ENCODE measurements at places on chromosomes 7 and 10.

DNA sequence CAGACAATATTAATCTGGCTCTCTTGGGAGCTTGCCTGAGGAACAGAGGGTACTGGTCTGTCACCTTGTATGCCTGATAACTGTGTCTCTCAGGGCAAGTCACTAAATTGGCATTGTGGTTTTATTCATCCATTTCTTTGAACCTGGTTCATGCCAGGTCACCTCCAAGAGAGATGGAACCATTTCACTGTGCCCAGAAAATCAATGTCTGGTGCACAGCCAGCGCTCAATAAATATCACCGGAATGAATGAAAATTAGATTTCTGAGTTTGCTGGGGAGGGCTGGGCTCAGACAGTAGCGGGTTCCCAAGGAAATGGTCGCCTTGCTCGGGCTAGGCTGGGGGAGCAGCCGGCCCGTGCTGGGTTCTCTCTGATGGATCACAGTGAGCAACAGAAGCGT, 64.1 kb upstream of the BAIAP2L1 start:
- no peak for DNase-seq

DNA sequence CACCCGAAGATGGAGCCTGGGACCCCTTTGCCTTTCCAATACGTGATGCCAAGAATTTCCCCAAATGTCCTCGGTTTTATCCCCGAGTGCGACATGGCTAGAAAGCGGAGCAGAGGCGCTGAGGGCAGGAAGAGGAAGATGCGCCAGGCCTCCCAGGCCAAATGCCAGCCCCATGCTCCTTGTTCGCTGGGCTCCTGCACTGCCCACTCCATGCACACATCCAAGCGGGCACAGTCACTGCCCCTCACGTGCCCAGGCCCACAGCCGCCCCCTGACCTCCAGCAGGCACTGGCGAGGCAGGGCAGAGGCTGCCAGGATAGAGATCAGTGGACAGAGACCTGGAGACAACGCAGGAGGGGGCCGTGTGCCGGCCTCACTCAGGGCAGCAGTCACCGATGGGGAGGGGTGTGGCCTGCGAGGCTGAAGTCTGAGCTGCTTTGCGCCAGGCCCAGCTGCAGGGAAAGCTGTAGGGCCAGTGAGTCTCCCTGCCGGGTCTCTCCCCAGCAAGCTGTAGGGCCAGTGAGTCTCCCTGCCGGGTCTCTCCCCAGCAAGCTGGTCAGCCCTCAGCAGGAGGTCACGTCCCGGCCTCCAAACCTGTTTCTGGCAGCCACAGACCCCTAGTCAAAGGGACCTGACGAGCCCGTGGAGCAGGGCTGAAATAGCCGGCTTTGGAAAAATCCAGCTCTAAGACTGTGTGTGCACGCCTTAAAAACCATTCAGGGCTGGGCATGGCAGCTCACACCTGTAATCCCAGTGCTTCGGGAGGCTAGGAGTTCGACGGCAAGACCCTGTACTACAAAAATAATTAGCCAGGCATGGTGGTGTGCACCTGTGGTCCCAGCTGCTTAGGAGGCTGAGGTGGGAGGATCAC, 100.6 kb upstream of the DIP2C start:
- no peak for DNase-seq

DNA sequence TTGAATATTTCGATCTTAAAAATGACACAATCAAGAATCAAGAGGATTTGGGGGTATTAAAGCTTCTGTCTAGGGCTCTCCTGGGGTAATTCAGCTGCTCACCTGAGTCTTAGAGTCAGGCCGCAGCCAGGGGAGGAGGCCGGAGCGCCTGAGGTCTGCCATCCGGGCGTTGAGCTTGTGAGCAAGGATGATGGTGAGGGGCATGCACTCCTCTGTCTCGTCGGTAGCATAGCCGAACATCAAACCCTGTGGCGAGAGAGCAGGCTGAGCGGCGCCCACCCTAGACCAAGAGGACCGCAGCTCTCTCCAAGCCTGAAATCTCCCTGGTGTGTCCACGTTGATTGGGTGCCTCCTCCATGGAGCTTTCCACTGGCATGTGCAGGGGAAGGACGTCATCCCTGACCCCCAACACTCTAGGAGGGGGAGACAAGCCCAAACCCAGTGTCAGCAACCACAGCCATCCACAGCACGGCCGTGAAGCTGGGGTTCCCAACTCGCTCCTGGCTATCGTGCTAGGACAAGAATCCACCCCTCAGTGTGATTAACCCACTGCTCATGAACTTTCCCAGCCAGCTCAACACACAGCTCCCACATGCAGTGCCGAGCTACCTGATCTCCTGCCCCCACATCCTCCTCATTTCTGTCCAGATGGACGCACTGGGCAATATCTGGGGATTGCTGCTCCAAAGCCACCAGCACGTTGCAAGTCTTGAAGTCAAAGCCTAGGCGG, 9.2 kb downstream of the MAT1A start:
- no peak for DNase-seq

- DNase-seq = no peak
Observed at GRCh38 chr7:31950091-31950755, 120.0 kb downstream of the PDE1C start.

- DNase-seq = no peak
Observed at GRCh38 chr7:372932-373791, 83.2 kb downstream of the FOXL3 start.

- DNase-seq = no peak
Observed at GRCh38 chr10:97243836-97244235, 48.6 kb downstream of the ARHGAP19 start.

DNA sequence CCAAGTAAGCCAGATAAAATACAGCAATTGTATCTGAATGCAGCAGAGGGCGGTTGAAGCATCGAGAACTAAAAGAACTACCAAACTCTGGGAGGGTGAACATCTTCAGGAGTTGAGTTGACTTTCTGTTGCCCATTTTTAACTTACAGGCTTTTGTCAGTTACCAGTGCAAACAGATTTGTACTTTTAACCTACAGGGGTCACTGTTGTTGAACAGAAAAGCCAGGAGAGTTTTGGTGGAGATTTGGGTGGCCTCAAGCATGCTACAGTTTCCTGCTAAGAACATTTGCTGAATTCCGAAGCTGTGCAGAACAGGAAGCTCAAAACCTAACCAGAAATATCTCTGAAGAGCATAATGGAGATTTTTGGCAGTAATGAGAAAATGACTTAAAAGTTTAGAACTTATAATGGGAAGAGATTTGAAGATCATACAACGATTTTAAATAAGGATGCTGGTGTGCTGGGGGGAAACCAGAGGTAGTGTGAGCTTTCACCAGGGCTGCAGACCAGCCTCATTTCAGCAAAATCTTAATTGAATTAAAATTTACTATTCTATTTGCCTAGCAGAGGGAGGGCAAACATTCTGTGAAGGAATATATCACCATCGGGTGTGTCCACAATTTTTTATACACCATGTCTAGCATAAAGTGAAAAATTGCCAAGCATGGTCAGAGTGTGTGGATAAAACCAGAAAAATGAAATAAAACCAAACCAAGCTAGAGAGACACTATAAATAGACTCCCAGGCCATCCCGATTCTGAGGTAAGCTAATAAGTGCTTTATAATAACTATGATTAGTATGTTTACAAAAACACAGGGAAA, 208.6 kb upstream of the CCDC6 start:
- DNase-seq = peak; percentile 90

DNA sequence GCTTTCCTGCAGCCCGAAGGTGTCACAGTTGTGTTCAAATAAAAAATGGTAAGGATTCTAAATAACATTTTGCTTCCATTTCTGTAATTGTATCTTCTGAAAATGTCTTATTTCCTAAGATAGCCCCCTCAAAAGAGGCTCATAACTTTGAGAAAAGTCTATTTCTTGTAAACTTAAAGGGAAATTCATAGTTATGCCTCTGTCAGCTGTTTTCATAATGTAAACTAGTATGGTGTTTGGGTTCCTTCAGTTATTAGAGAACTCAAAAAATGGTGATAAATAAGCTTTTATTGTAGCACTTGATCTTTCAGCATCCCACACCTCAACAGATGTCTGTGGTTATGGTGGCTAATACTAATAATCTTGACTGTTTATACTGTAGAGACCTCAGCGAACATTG, 57.1 kb downstream of the KLHDC10 start:
- DNase-seq = no peak

DNA sequence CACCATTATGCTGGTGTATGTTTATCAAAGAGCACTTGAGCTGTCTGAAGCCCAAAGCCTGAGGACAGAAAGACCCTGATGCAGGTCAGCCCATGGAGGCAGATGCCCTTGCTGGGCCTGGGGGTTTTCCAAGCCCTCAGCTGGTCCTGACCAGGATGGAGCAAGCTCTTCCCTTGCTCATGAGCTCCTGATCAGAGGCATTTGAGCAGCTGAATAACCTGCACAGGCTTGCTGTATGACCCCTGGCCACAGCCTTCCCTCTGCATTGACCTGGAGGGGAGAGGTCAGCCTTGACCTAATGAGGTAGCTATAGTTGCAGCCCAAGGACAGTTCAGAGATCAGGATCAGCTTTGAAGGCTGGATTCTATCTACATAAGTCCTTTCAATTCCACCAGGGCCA, 13.0 kb downstream of the AQP1 start:
- DNase-seq = no peak

GRCh38 chr7:17340655-17341054, 42.2 kb downstream of the AHR start:
- DNase-seq = no peak

GRCh38 chr7:132878204-132878919, 203.5 kb downstream of the CHCHD3 start:
- DNase-seq = no peak

DNA sequence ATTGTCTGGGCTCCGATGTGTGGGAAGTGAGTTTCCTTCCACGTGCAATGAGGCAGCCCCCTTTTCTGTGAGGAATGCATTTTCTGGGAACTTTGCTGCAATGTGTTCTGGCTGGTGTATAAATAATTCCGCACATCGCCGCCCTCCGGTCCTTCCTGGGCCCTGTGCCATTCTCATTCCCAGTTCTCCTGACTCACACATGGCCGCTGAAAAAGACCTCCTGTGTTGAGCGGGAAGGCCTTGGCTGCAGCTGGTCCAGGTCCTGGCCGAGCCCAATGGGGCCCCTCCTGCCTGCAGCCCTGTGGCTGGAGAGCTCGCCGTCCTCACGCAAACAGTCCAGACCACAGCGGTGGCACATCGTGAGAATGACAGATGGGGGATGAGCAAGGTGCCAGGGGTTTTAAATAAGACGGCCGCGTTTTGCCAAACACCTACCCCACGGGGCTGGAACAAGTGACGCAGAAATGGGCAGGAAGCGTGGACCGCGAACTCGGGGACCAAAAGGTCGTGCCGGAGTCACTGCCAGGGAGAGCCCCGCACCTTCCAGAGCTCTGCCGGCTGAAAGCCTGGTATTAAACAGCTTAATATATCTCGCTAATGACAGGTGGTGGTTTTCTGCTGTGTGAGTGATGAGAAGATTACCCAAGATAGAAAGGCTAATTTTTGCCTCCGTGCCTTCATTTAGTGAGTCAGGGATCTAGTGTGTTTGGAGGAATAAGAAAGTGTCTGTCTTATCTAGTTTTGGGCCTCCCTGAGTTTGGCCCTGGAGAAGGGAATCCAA, 37.0 kb downstream of the FAM20C start:
- DNase-seq = peak; percentile 98

GRCh38 chr7:21947946-21948345, 2.2 kb upstream of the CDCA7L start:
- DNase-seq = no peak

Data from fibroblast of the aortic adventitia (primary cell).